ENCODE measurements at places on chromosomes 4 and X. TPM values are rescaled to one million over a fixed set of nuclear protein-coding genes. Genes with fewer than 3 reads are reported as not detected.

The SYTL4 gene
- 23.6 TPM for total RNA-seq

The WAS gene
- 0.22 TPM for total RNA-seq

The IRS4 gene
- not detected for total RNA-seq

The SOX3 gene
- total RNA-seq: not detected

The EBP gene
- 113 TPM for total RNA-seq

The CXCL3 gene
- not detected for total RNA-seq
